ENCODE measurements at places on chromosomes 16 and 17.

DNA sequence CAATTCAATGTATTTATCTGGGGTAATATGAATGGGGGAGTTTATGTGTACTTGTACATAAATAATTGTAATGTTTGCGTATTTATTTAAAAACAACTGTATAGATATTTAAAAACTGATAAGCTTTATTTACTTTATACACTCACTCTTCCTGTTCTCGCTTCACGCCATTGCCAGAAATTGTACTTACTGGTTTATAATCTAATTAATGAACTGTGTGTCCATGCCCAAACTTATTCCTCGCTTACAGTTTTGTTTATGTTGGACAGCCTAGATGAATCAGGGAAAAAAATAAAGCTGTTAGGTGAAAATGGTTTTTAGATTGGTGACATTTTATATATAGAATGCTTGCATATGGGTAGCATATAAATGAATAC lies 30.8 kb downstream of the AATF start:
- no peak for DNase-seq

- no peak for DNase-seq
Measured at GRCh38 chr16:23225634-23226033, 43.1 kb downstream of the SCNN1G start.

DNA sequence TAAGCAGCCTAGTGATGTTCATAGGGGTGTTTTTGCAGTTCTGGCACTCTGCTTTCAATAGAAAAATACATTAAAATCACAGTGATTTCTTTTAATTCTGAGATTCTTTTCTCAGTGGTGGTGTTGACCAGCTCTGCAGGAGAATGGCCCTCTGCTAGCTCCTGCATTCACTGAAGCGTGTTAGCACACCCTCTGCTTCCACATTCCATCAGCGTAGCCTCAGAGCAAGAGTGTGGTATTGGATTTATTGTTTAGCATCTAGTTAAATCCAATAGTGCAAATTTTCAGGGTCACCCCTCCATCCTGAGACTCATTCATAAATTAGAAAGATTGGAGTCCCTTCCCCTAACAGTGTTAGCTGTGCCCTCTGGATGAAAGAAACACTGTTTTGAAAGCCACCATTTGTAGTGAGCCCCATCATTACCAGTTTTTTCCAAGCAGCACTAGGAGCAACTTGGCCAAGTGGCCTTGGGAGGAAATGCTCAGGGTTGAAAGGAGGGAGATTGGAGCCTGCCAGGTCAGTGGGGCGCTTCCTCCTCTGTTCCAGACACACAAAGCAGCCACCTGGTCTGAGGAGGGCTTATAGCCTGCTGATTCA lies 45.7 kb downstream of the B9D1 start:
- DNase-seq: no peak

GRCh38 chr16:85618521-85618920 lies 5.4 kb downstream of the GSE1 start:
- DNase-seq: no peak

GRCh38 chr17:42704837-42705494 lies 22.6 kb downstream of the CNTNAP1 start:
- no peak for DNase-seq

GRCh38 chr16:4660454-4661007 lies 32.8 kb upstream of the NUDT16L1 start:
- no peak for DNase-seq

GRCh38 chr16:86533767-86534351 lies 21.2 kb downstream of the MTHFSD start:
- DNase-seq: no peak
